ENCODE measurements at places on chromosomes 1 and 21. TPM values are rescaled to one million over a fixed set of nuclear protein-coding genes. Genes with fewer than 3 reads are reported as not detected.

DNALI1 gene
- total RNA-seq: 3.4 TPM

RXRG gene
- 6.9 TPM for total RNA-seq

AMY2A gene
- not detected for total RNA-seq

OR2T2 gene
- not detected for total RNA-seq

MROH9 gene
- total RNA-seq: 1.1 TPM

PER3 gene
- total RNA-seq: 13.8 TPM

CD1C gene
- not detected for total RNA-seq

ARHGEF16 gene
- total RNA-seq: under 0.01 TPM

ADORA1 gene
- total RNA-seq: 0.73 TPM

COL18A1 gene
- 94.6 TPM for total RNA-seq

Data from melanocyte of skin (primary cell).